ENCODE measurements at places on chromosomes 7 and 10.

DNA sequence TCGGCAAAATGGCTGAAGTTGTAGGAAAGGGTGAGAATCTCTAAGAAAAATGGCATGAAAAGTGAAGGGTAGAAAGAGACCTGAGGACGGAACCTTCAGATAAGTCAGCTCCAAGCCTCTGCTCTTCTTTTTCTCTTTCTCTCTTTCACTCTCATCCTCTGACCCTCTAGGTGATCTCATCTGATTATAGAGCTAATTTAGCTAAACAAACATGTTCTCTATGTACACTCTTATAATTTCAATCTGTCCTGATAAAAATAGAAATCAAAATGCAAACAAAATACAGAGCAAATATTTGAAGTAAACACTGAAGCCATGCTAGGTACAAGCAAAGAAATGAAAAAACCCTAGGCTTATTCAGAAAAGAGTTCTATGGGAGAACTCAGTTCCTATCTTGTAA is 14.4 kb upstream of the CUBN start:
- no peak for DNase-seq

- DNase-seq = peak; percentile 4
Measured at GRCh38 chr10:36114913-36115312, 472.8 kb upstream of the FZD8 start.

DNA sequence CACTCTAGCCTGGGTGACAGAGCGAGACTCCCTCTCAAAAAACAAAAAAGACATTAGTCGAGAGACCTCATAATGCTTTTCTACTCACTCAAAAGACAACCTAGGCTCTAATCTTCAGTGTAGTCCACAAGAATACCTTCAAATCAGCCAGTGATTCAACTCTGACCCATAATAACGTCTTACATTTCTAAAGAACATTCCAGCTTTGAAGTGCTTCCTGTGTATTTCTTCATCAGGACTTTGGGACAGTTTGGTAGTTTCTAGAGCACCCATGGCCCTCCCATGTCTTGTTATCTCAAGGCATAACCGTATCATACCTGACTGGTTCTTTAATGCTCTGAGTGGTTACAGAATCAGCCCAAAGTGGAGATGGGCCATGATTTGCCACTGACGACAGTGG is 221.3 kb downstream of the SKIDA1 start:
- no peak for DNase-seq

- DNase-seq = peak; percentile 40
Measured at GRCh38 chr10:14016011-14016536, 314.6 kb downstream of the FRMD4A start.

DNA sequence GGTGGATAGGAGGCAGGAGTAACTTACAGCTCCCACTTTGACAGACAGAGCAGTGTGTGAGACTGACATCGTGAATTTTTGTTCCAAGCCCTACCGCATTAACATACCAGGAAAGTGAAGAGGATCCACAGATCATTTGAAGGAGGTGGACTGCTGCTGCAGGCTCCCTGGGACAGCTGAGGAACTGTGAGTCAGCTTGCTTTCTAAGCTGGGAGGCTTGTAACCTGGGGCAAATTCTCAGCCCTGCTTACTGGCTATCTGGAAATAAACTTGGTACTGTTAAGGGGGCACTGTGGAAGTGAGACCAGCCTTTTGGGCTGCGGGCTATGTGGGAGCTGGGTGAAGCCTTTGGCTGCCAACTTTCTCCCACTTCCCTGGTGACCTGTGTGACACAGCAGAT is 1202.5 kb downstream of the DNAJB9 start:
- no peak for DNase-seq

GRCh38 chr10:103491729-103492364 is 1.7 kb upstream of the NEURL1 start:
- DNase-seq = peak; percentile 91

DNA sequence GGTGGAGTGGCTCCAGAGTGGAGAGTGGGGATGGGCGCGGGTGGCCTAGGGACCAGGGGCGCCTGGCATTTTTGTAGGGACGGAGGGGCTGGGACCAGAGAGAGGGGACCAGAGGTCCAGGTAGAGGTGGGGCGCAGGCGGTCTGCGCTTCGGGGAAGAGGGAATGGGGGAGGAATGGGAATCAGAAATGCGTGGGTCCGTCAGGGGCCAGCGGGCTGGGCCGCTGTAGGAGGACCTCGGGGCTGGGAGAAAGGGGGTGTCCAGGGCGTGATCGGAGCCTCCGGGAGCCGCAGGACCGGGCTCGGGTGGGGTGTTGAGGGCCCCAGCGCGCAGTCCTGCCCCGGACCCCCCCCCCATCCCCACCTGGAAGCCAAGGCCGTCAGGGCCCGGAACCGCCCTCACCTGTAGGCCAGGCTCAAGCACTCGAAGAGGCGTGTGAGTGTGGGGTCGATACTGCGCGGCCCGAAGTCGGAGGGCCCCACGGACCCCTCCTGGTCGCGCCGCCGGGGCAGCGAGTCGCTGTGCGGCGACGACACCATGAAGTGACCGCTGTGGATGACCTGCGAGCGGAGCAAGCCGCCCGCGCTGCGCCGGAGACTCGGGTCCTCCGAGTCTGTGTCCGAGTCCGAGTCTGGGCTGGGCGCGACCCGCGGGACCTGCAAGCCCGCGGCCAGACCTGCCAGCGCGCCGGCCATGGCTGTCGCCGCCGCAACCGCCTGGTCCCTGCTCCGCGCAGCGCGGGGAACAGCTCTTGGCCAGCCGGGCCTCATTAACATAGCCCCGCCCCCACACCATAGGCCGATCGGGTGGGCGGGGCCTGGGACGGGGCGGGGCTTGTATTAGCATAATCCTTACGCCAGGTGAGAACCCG is at the start of gene MLXIPL:
Gene MLXIPL, minus strand, starts transcription at position 725 of the 871 bp plus-strand sequence. Its CDS starts 30 bp downstream, at position 695.
- peak; percentile 12 for DNase-seq

DNA sequence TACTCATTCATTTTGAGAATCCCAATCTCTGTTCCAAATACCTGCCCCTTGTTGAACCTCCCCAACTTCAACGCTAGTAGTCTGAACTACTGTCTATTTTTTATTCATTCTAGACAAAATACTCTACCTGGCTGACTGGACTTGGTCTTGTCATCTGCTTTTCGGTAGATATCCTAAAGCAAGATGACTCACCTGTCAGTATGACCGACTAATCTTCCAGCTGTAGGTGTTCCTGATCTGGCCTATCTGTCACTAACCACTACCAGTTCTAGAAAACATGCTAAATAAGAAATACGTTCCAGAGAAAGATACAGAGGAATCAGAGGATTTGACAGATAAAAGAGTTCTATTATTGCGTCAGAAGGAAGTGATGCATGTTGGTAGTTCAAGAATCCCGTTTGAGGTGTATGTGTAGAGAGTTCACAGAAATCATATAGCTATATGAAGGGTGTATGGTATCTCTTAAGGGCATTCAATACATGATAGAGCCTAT is 81.1 kb downstream of the IDE start:
- DNase-seq = no peak

GRCh38 chr7:137395420-137395819 is 51.9 kb upstream of the PTN start:
- no peak for DNase-seq

GRCh38 chr10:31940839-31941653 is 12.4 kb upstream of the ARHGAP12 start:
- peak; percentile 86 for DNase-seq

DNA sequence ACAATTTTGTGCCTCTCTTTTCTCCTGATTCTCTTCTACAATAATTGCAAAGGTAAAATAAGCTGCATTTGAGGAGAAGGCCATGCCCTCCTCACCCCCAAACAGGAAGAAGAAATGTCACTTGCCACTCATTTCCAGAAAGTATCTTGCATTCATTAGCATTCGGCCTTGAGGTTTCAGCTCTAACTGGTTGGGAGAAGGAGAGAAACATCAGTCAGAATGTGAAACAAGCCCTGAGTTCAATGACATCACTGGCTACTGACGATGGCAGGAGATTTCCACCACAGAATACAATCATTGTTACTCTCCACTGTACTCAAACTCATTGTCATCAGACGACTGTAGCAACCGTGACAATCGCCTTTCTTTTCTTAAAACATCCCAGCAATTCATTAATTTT is 72.8 kb downstream of the PRKCQ start:
- DNase-seq = no peak

GRCh38 chr10:514137-514671 is 175.3 kb downstream of the DIP2C start:
- no peak for DNase-seq

DNA sequence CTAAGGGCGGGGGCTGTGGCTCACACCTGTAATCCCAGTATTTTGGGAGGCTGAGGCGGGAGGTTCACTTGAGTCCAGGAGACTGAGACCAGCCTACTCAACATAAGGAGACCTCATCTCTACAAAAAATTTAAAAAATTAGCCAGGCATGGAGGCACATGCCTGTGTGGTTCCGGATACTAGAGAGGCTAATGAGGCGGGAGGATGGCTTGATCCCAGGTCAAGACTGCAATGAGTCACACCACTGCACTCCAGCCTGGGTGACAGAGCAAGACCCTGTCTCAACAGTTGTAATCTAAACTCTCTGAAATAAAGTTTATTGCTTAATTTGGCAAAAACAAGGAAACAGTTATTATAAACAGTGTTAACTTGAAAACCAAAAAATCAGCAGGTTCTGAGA is 123.3 kb downstream of the USP6NL start:
- DNase-seq = peak; percentile 27

DNA sequence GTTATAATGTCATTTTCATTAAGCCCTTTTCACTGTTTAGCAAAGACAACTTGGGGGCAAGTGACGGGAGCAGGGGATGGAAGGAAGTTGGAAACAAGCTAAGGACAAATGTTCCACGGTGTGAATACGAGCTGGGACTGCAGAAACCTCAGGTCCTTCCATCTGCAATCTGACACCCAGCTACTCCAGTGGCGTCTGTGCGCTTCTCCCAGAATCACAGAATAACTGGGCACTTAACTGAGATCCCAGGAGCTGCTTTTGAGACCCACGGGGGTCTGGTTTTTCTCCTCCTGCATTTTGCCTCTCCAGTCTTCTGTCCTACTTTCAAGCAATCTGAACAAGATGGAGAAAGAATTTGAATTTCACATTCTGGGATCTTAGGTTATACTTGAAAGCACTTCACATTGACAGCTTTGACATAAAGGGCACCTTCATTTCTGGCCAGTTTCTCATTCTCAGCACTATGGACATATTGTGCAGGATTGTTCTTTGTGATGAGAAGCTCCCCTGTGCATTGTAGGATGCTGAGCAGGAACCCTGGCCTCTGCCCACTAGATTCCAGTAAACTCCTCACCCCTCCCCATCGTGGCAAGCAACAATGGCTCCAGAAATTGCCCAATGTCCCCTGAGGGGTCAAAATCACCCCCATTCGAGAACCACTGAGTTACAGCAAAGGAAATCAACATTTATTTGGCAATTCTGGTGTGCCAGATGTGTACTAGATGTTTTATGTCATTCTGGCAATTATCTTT is 194.1 kb downstream of the CACNB2 start:
- DNase-seq = peak; percentile 19

- peak; percentile 66 for DNase-seq
Measured at GRCh38 chr7:101754424-101755159, 62.8 kb upstream of the CUX1 start.

DNA sequence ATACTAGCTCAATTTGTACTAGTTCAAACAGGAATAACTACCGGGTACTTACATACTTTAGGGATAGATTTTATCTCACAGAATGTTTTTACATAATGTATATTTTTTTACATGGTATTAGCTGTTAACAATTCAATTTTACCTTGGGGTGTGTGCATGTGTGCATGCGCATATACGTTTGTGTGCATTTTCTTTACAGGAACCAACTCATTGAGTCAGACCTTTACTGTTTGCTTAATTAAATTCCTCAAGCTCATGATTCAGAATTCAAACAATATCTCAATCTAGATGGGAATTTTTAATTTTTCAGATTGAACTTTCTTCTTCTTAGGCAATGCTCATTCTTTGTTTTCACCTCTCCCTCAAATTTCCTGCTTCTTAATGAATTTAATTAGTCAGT is 24.7 kb upstream of the WASL start:
- no peak for DNase-seq

DNA sequence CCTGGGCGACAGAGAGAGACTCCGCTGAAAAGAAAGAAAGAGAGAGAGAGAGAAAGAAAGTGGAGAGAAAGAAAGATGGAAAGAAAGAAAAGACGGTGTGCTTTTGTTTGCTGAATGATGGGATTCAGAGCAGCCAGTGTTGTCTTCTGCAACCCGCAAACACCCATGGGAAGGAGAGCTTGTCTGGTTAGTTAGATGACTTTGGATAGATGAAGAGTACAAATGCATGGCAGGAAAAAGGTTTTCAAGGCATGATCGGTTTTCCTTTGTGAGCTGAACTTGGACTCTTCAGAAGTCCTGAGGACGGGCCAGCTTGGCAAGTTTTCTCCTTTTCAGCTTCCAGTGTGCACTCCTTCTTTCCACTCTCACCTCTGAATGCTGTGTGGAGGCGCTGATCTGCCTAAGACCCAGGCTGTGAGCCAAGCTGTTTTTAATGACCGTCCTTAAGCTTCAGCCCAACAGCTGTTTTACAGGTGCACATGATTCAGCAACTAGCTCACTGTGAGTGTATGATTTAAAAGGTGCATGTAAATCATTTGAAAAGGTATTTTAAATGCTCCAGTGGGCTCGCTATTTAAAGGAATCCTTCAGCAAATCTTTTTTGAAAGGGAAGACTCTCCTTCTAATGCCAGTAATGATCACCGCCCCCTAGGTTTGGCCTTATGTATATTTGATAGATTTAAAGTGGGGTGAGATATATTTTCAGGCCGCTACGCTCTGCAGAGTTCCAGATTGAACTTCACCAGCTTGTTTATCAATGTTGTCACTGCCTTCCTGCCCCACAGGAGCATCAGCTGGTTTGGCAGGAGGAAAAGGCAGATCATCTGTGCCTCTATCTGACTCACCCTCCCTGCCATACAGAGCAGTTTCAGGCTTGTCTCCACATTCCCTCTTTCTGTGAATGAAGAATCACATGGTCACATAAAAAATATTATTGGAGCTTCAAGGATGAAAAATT is 115.0 kb downstream of the PLXDC2 start:
- DNase-seq = peak; percentile 69

DNA sequence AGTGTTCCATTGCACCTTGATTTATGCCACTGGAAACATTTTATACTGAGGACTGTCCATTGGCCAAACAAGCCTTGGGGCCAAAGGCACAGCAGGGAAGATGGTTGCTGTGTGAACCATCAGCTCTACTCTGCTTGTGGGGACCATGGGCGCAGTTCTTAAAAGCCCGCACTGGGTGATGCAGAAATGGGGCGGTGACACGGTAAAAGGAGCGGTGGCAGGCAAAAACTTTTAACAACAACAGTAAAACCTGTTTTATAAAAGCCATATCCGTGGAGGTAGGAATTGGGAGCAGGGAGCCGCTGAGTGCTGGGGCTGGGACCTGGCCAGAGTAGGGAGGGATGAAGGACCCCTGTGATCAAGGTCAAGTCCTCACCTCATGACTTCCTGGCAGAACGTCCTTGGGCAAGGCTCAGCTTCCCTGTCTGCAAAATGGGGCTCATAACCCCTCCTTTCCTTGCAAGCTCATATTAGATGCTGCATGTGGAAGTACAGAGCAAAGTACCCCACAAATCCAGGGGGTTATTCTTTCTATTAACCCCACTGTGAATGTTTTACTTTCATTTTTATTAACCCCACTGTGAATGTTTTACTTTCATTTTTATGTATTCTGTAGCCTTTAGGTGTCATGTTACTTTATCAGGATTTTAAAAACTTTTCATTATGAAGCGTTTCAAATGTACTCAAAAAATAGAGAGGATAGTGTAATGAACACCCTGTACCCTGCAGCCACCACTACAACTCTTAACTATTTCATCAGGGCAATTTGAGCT is 78.3 kb downstream of the GRK5 start:
- DNase-seq = no peak

- DNase-seq = no peak
Measured at GRCh38 chr7:112130729-112131410, 75.3 kb downstream of the DOCK4 start.

Measured in fibroblast of lung (primary cell).